ENCODE measurements at places on chromosomes 11 and 22. TPM values are rescaled to one million over a fixed set of nuclear protein-coding genes. Genes with fewer than 3 reads are reported as not detected.

WNT11 gene
- 3.3 TPM for total RNA-seq

DNA sequence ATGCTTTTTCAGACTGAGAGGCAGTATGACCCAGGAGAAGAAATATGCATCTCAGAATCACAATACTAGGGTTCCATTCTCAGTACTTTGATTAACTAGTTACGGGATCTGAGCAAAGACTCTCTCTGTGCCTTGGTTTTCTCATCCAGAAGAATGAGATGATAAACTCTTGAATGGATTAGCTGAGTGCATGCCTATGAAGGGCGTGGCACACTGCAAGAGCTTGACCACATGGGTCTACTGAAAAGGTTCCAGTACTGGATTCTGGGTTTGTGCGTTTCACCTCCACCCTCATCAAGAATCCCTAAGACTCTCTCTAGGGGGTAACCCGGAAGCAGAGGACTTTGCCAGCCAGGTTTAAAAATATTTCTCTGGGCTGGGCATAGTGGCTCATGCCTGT lies 25.6 kb downstream of the PGA5 start:
- ATAC-seq: no peak

DNA sequence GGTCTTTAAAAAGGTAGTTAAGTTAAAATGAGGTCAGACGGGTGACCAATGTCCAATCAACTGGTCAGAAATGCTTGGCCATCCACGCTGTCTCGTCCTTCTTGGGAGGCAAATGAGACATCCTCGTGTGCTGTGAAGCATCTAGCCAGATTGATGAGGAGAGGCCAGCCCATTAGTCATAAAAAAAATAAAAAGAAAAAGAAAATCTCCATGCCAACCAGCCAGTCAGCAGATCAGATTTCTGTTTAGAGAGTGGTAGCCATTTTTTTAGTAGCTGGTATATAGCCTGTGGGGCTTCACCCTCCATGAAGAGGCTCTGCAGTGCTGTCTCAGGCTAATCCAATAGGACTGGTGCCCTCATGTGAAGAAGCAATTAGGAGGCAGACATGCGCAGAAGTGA lies 343.1 kb upstream of the SYN3 start:
- no peak for ATAC-seq

DNA sequence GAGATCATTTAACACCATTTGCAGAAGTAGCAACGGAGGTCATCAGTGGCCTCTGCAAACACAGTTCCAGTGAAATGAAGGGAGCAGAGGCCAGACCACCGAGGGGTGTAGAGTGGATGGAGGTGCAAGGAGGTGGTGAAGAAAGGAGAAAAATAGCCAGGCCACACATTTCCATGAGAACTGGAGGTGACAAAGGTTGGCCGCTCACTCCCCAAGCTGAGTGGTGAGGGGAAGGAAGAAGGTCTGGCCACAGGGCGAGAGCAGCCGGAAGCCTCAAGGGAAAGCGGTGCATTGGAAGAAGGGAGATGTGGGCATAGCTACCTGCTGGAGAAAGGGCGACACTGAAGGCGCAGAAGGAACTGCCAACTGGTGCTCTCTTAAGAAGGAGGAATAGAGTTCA lies 20.1 kb upstream of the TMPRSS4 start:
- ATAC-seq: no peak

DNA sequence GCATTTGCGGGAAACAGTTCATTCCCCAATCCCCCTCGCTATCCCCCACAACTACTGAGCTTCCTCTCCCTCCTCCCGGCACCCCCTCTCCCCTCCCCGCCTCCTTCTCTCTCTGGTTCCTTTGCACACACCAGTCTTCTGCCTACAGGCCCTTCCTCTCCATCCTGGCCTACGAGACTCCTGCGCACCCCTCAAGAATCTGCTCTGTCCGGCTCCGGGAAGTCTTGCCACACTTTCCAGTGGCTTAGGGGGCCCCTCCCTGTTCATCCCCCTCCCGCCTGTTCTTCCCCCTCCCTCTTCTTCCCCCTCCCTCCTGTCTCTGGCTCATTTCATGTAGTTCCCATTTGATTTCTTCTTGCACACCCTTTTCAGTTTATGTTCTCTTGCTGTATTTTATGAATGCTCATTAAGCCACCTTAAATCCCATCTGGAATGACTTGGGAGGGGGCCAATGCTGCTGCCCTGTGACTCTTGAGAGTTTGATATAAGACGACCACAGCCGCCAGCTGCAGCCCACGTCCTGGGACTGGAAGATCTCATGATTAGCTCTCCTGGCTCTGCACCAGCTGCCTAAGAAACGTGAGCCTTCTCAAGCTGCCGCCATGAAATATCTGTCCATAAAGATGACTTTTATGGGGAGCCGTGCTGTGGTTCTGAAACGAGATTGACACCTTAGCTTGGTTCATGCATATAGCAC lies 50.9 kb downstream of the RPS6KA4 start:
- ATAC-seq: no peak

Measured in gastroesophageal sphincter (tissue), 4 donors.